ENCODE measurements at places on chromosomes 7 and 10. TPM values are rescaled to one million over a fixed set of nuclear protein-coding genes. Genes with fewer than 3 reads are reported as not detected.

GRCh38 chr7:40470091-40470592 lies 335.3 kb downstream of the SUGCT start:
- DNase-seq, result no peak

DNA sequence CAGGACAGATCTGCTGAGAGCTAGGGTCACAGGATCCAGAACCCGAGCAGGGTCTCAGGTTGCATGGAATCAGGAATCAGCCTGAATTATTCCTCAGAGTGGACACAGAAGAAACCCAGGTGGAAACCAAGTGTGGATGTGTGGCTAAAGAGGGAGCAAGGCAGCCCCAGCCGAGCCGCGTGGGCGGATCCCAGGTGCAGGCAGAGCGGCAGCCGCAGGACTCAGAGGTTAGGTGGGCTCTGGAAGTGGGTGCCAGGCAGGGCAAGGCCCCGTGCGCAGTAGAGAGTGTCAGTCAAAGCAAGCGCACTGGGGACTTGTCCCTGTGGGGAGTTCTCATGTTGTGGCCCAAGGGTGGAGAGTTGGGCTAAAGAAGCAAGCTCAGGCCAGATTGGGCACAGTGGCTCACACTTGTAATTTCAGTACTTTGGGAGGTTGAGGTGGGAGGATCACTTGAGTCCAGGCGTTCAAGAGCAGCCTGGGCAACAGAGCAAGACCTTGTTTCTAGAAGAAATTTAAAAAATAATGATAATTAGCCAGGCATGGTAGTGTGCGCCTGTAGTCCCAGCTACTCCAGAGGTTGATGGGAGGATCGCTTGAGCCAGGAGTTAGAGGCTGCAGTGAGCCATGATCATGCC lies 125.9 kb downstream of the CUL2 start:
- DNase-seq, result no peak

DNA sequence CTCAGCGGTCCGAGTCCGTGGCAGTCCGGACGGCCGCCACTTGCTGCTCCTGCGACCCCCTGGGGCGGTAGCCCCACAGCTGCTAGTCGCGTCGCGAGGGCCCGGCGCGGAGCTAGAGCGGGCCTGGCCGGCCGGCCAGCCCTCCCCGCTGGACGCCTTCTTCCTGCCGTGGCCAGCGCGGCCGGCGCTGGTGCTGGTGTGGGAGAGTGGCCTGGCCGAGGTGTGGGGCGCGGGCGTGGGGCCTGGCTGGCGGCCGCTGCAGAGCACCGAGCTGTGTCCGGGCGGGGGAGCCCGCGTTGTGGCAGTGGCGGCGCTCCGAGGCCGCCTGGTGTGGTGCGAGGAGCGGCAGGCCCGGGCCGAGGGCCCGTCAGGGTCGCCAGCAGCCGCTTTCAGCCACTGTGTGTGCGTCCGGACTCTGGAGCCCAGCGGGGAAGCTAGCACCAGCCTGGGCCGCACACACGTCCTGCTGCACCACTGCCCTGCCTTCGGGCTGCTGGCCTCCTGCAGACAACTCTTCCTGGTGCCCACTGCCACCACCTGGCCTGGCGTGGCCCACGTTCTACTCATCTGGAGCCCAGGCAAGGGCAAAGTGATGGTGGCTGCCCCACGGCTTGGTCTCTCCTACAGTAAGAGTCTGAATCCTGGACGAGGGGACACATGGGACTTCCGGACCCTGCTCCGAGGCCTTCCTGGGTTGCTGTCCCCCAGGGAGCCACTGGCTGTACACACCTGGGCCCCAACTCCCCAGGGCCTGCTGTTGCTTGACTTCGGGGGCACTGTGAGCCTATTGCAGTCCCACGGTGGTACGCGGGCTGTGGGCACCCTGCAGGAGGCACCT lies 631 bp downstream of the HPS6 start:
- DNase-seq, result peak; percentile 53

DNA sequence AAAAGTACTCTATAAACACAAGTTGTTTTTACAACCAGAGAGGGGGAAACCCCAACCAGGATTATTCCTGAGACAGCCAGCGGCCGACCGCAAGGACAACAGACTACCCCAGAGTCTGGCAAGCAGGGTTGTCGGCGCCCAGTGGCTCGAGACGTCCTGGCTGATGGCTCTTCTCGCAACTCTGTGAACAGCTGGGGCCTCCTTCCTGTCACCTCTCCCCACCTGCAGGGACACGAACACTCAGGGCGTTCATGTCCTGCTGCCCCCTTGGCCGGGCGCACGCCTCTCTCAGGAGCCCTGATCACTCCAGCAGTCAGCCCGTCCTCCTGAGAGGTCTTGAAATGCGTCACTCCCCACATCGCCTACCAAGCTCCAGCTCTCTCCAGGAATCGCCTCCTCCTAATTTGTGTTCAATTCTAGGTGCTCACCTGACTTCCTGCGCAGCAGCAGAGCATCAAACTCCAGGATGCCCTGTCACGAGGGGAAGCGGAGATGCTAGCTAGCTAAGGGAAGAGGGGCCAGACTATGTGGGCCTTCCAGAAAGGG lies 66.4 kb upstream of the TNRC18 start:
- DNase-seq, result no peak

DNA sequence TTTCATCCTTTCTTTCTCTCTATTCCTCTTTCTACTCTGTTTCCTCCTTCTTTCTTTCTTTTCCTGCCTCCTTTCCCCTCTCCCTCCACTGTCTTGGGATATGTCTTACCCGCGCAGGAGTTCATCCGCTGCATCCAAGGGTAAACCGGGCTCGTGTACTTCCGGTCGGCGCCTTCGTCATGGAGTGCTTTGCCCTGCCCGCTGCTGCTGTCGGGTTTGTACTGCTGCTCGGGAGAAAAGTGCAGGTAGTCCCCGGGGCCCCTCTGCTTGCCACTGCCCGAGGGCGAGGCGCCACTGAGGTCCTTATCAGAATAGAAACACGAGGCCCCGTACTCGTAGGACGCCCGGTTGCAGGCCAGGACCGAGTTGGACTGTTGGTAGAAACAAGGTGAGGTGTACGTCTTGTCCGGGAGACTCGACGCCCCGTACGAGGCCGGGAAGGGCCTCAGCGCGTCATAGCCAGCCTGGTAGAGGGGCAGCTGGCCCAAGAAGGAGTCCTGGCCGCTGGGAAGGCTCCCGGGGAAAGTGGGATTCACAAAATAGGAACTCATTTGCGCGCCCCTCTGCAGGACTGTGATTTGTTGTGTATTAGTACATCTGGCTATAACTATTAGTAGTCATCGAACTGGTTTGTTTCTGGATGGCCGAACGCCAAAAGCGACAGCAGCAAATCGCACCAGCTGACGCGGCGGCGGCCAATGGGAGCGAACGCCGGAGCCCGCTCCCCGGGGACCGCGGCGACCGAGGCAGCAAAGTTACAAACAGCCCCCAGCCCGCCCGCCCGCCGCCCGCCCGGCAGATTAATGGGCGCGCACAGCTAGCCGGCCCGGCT lies at the start of gene HOXA6:
TSS of gene HOXA6 (minus strand) at position 576 of the 832 bp plus-strand sequence. CDS start at position 551, 25 bp downstream.
- DNase-seq, result peak; percentile 62

DNA sequence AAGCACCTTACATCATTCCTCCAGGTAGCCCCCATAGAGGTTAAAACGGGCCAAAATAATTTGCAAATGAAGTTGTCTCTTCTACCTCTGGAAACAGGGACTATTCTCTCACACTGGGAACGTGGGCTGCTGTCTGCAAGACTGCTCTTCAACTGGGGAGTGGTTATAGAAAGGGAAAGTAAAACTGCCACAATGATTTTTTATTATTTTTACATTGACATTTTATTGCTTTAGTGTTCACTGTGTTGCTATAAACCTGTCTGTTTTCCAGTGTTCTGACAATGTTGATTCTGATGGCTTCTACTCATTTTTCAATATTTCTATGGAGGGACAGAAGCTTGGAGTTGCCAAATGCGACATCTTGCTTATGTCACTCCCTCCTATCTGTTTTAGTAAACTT lies 115.1 kb upstream of the ANTXRL start:
- DNase-seq, result no peak

GRCh38 chr7:128203047-128203491 lies 38.0 kb upstream of the LEP start:
- peak; percentile 31 for DNase-seq

- no peak for DNase-seq
Measured at GRCh38 chr7:45163692-45164052, 6.1 kb downstream of the RAMP3 start.

DNA sequence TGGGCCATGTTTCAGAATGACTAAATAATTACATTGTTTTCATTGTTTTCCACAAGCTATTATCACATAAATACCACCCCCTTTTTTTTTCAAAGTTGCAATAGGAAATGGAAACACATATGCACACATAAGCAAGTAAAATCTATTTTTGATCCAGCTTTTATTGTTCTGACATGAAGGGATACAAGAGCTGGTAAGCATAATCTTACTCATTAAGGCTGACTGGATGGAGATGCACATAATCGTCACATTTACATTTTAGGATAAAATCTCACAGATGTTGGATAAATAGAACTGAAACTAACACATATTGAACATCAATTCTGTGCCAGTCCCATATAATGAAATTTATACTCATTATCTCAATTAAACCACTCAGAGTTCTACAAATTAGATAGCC lies 84.5 kb upstream of the CHRM2 start:
- no peak for DNase-seq

GRCh38 chr10:119279441-119279840 lies 72.1 kb downstream of the GRK5 start:
- DNase-seq, result no peak

- peak; percentile 85 for DNase-seq
Measured at GRCh38 chr10:71773221-71773971, at the start of gene VSIR. Gene VSIR (minus strand): TSS chr10:71773520. CDS start chr10:71773439, 81 bp downstream.

DNA sequence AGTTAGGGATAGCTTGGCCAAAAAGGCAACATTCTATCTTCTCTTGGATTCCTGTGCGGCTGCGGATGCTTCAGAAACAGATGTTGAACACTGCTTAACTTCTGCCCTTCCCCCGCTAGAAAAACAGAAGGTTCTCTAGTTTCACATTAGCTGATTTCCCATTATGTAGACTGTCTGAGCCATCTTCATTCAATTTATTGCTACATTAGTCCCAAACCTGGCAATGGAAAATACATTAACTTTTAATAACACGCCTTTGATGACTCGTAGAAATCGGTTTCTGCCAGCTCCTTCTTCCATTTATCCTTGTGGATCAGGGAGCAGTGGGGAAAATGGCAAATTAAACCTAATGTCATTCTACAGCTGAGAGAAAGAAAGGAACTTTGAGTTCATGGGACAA lies 119.9 kb downstream of the SLC16A9 start:
- no peak for DNase-seq

DNA sequence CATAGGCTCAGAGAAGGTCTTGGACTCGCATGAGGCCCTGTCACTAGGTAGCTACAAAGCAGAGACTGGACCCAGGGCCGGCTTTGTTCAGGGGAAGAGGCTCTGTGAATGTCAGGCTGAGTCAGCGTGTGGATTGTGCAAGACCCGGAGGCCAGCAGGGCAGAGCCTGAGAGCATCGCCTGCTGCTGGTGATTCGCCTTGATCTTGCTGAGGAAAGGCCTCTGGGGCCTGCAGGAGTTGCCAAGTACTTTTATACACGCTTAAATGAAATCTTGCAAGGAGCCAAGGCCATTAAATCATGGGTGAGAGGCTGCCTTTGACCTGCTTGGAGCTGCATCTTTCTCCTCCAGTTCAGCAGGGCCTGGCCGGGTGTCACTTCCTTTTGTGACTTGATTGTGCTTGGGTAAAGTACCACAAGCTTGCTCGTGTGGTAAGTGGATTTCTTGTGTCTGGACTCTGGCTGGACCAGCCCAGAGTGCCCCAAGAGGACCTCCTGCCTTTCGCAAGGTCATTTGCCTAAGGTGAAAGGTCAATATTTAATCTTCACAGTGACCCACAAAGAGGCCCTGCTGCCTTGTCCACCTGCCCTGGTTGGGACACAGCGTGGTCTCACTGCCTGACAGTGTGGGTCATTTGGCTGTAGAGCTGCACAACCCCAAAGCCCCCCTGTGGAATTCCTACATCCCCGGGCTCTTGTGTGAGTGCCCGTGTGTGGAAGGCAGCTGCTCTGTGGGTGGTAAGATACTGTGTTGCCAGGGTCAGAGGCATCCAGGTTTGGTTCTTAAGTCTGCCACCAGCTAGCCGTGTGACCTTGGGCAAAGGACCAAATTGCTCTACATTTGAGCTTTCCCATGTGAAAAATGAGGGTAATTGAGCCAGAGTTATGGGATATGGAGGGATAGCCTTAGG lies 38.6 kb upstream of the SH2D4B start:
- peak; percentile 84 for DNase-seq

DNA sequence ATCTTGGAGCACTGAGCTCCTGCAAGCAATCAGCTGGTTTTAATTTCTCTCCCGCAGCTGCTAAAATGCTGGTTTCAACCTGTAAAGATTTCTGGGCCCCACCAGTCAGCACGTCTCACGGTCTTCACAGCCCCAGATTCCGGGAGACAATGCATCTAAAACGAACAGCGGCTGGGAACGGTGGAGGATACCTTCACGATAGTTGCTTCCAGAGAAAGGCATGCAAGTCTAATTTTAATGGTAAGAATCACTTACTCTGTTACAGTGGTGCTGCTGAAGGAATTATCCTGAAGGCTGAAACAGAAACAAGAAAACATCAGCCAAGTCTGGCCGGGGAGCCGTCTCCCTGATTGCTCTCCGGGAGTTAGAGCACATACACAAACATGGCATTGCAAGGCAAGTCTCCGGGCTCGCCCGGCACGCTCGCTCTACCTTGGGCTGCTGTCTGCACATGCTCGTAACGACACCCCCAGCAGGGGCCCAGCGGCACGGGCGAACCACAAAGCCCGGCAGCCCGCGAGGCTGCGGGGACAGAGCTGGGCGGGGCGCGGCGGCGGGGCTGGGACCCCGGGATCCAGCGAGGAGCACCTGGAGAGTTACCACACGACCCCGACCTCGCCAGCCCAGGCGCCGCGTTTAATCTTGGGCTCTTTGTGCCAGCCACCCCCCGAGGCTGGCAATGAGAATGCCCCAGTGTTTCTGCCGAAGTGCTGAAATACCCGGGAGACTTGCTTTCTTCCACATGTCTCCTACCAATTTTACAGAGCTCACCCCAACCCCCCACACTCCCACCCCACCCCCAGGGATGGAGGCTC lies at the start of gene FAM13C:
TSS of gene FAM13C (minus strand) at position 406 of the 815 bp plus-strand sequence. CDS start at position 317, 89 bp downstream.
- DNase-seq, result peak; percentile 62

Gene CXCL12
- polyA plus RNA-seq, result 35.9 TPM

Gene OR2A42
- polyA plus RNA-seq, result not detected

Gene PLCE1
- 1.8 TPM for polyA plus RNA-seq

Gene PTF1A
- polyA plus RNA-seq, result 20.5 TPM

Gene TFPI2
- polyA plus RNA-seq, result 37.9 TPM
